HFFc6 (cell line): ENCODE measurements at places on chromosomes 5 and 9. TPM values are rescaled to one million over a fixed set of nuclear protein-coding genes. Genes with fewer than 3 reads are reported as not detected.

FOXD1 gene
- total RNA-seq: 39.1 to 50.4 TPM (median 45.9 TPM) in 3 replicates

ZFP37 gene
- 2.1 to 2.3 TPM (median 2.3 TPM) in 3 replicates for total RNA-seq

TAF11L10 gene
- not detected in 3 replicates for total RNA-seq

EEIG1 gene
- total RNA-seq: 33.7 to 35.4 TPM (median 35.0 TPM) in 3 replicates

CAMK4 gene
- 3.8 to 6.3 TPM (median 4.4 TPM) in 3 replicates for total RNA-seq

SLC46A2 gene
- not detected in 3 replicates for total RNA-seq

INSL4 gene
- total RNA-seq: not detected in 3 replicates

ADGRD2 gene
- not detected in 3 replicates for total RNA-seq

SLC25A2 gene
- 0.27 TPM in 1 of 3 replicates, not detected in the others for total RNA-seq

NR4A3 gene
- 2.2 and 2.4 TPM in 2 replicates for total RNA-seq

PCDHGA5 gene
- 0.99 to 1.8 TPM (median 1.3 TPM) in 3 replicates for total RNA-seq

FAM151B gene
- total RNA-seq: 2.1 to 2.8 TPM (median 2.2 TPM) in 3 replicates

TEX48 gene
- total RNA-seq: not detected in 3 replicates

WWC1 gene
- total RNA-seq: 3.4 to 7.4 TPM (median 4.8 TPM) in 3 replicates

GBA2 gene
- 23.0 to 29.1 TPM (median 23.8 TPM) in 3 replicates for total RNA-seq

BASP1 gene
- total RNA-seq: 96.8 to 158 TPM (median 121 TPM) in 3 replicates
